ENCODE measurements at places on chromosomes 5 and 9.
A peak's percentile ranks its signal among the peaks of the same experiment; 100 is the strongest.

GRCh38 chr5:35856765-35857351 is at the start of gene IL7R:
IL7R (plus strand) TSS chr5:35856891; CDS start chr5:35856978, 87 bp downstream.
- DNase-seq: no peak

DNA sequence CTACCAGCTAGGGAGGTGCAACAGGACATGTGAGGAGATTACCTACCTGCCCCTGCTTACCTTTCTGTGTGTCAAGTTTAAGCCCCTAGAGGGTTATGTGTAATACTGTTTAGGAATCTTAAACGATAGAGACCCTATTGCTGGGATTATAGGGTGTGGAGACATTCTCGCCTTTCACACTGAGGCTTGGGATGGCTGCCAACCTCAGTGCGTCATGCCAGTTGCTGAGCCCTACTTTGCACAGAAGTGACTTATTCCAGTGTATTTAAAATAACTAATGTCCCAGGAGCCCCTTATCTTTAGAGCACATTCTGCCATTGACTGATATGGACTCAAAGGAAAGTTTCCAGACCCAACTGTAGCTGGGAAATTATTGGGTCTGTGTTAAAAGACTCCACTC is 76.6 kb upstream of the XPA start:
- DNase-seq: no peak

- no peak for DNase-seq
Measured at GRCh38 chr5:131297886-131298285, 34.0 kb downstream of the CDC42SE2 start.

GRCh38 chr5:180217797-180218196 is 8.8 kb upstream of the RASGEF1C start:
- no peak for DNase-seq

DNA sequence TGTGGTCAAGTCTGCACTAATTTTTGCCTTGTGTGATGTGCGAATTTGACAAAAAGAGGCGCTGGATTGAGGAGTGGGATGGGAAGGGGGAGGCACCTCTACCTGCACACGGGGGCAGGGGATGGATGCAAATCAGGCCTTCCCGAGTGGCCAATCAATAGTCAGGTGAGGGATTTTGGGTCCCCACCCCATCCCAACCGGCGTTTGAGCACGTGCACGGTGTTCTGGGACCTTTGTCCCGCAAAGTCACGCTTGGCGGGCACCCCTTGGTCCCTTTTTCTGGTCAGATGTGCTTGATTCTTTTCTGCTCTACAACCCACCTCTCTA is 685 bp upstream of the ADAMTS19 start:
- no peak for DNase-seq

GRCh38 chr5:101904736-101905135 is 391.3 kb downstream of the SLCO4C1 start:
- DNase-seq: no peak

DNA sequence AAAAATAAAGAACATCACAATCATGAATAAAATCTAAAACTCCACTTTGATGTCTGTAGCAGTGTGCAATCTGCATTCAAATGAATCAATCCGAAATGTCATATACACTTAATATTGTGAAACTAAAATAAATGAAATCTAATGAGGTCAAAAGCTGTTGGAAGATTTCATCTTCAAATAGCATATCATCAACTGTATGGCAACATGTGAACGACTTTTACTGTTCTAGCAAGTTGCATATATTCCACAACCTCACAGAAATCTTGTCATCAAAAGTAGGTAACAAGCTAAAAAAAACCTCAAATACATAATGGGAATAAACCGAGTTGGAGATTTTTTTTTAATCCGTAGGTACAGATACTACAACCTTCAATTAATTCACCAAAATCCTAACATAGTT is 1.2 kb downstream of the PTBP3 start:
- DNase-seq: no peak

GRCh38 chr5:115409094-115409493 is 112.6 kb upstream of the CCDC112 start:
- DNase-seq: no peak

GRCh38 chr9:84397822-84398221 is 57.3 kb upstream of the SLC28A3 start:
- DNase-seq: no peak

- no peak for DNase-seq
Measured at GRCh38 chr5:120614531-120615180, 150.6 kb downstream of the PRR16 start.

DNA sequence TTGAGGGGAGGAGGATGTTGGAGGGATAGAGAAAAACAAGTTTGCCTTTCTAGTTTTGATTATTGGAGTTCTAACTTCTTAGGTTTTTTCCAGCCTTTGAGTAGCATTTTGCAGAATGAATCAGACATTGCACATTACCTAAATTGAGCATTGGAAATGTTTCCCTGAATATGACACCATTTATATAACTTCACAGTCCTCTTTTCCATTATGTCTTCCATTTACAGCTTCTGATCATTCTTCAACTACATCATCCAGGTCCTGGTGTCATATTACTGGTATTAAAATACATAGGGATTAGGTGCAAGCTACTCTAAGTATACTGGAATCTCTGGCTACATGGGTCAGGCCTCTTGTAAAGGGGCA is 286.1 kb downstream of the ARHGAP26 start:
- no peak for DNase-seq

GRCh38 chr5:174947548-174947947 is 223.2 kb downstream of the MSX2 start:
- no peak for DNase-seq

GRCh38 chr5:72206994-72207393 is 99.7 kb downstream of the MAP1B start:
- no peak for DNase-seq

DNA sequence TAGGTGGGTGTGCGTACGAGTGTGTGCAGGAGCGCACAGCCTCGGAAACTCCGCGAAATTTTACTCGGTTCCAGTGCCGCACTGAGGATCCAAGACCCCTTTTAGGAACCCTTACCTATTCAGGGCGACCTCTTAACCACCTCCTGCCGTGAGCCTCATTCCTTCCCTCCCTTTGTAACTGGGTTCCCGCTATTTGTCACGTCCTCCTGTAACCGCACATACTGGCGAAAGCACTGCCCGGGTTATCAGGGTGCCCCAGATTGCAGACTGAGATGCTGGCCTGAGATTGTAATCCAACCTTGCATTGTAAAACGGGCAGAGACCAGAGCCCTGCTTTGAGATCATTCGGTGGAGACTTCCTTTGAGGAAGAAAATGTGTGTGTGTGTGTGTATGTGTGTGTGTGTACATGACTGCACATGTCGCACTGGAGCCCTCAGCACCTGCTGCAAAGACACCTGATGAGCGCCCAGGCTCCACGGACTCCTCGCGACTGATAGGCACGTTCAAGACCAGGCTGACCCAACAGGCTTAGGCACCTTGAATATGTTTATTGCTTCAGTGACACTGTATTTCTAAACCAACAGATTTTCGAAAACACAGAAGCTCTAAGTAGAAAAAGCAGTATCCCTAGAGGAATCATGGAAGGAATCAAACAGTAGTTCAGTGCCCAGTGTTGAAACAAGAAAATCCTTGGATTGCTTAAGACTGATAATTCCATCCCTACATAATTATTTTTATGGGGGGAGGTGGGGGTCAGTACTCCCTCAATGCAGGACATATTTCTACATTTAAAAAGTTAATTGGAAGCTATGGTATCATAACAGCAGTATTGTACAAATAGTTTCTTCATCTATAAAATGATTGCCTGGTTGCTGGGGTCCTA is 86.5 kb upstream of the TNFAIP8 start:
- DNase-seq: peak; percentile 77

DNA sequence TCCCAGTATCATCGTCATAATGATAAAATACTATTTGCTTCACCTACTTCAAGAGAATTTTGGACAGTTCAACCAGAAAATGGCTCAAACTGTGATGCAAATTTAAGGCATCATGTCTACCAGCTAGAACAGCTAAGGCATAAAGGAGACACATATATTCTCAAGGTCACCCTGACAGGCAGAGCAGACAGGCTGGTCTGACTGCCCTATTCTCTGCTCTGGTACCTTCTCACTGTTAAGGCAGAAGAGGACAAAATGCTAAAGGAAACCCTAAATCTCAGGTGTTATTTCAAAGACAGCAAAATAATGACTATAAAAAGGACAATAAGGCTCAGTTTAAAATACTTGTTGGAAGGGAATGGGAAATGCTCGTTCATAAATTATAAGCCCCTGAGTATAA is 87.2 kb downstream of the MRPS27 start:
- DNase-seq: no peak

DNA sequence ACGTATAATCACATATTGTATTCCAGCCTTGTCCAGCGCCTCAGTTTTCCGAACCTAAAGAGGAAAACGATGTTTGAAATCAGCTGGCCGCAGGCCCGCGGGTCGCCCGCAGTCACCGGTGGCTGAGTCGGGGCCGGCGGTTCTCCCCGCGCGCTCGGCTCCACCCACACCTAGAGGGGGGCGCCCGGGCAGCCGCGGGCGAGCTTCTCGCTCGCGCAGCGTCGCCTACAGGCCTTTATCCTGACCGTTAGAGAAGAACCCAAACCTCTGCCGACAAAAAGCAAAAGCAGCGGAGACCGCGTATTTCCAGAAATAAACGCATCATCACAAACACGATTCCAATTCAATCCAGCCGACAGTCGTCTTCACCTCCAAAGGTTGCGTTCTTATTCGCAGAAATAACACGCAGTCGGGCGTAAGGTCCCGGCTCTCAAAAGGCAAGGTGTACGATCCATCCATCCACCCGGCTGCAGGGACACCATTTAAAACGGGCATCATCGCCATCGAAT is 725 bp upstream of the NIPBL start:
- peak; percentile 92 for DNase-seq

GRCh38 chr5:132138260-132138659 is 64.7 kb downstream of the CSF2 start:
- no peak for DNase-seq

DNA sequence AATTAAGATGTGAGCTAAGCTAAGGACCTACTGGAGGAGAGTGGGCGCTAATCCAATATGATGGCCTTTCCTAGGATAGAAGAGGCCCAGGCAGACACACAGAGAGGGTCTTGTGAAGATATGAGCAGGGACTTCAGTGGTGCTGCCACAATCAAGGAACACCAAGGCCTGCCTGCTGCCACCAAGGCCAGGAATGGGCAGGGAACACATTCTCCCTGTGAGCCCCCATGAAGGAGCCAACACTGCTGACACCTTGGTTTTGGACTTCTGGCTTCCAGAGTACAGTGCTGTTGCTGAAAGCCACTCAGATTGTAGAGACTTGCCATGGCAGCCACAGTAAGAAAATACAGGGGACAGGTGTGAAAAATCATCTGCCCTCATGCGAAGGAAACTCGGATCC is 73.1 kb upstream of the IRX1 start:
- no peak for DNase-seq

DNA sequence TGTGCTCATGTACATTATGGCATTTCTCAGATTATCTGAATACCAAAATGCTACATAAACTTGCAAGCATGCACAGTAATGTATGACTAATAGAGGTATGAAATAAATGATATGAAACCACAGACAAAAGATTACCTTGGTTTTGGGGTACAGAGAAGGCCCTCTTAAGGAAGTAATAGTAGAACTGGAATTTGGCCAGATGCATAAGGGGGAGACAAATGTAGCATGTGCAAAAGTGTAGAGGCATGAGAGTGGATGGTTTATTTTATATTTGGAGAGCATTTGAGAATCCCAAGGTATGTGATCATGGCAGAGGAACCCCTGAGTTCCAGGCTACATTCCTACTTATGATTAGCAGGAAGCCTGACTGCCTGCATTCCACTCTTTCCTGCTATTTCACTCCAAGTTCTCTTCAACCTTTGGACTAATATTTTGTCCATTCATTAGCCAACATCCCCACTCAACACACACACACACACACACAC is 74.2 kb downstream of the MAMDC2 start:
- DNase-seq: no peak

- DNase-seq: no peak
Measured at GRCh38 chr5:136563489-136563888, 198.1 kb upstream of the TRPC7 start.

- DNase-seq: no peak
Measured at GRCh38 chr9:124863371-124863871, 1.5 kb downstream of the ARPC5L start.

GRCh38 chr5:20105915-20106314 is 117.9 kb upstream of the CDH18 start:
- no peak for DNase-seq

DNA sequence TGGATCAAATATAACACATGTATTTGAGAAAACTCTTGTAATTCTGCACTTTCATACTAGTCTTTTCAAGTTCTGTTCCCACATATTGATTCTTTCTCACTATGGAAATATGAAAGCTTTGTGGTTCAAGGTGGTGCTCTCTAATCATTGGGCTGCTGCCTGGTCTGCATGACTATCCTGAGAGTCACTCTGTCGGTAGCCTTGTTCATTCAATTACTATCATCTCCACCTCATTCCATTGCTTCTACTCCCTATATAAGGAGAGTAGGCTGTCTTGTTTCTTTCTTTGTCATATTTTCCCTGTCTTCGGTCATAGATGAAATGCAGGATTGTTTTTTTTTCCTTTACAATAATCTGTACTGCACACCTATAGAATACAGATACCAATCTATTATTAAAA is 341.4 kb upstream of the ACTBL2 start:
- DNase-seq: no peak

DNA sequence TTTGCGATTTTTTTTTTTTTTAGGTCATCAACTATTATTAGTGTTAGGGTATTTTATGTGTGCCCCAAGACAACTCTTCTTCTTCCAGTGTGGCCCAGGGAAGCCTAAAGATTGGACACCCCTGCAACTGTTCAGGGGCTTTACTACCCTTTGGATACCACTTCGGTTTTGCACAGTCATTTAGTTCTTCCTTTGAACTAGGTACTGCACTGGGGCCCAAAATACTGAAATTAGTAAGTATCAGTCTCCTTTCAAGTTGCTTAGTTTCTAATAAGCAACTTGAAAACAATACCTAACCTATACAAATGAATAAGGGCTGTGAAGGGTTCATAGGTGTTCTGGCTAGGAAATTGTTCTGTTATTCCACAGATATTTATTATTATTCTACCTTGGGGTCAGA is 45.3 kb downstream of the CWC27 start:
- no peak for DNase-seq

GRCh38 chr9:36731068-36731956 is 158.6 kb downstream of the MELK start:
- no peak for DNase-seq

GRCh38 chr9:75699017-75699416 is 191.5 kb upstream of the PCSK5 start:
- no peak for DNase-seq

GRCh38 chr5:156482818-156483217 is 155.9 kb downstream of the SGCD start:
- no peak for DNase-seq

GRCh38 chr9:104082168-104082567 is 11.9 kb upstream of the SMC2 start:
- no peak for DNase-seq

DNA sequence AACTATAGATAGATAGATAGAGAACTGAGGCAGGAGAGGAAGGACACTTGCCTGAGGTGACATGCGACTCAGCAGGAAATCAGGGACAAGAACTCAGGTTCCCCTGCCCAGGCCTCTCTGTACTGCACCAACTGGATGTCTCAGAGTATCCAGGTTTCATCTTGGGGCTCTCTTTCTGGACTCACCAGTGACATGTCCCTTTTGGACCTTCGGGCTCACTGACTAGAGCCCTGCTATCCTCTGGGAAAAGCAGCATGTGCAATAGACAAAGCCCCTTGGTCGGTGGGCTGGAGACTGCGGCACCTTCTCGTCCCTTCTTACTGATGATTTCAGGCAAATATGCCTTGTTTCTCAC is 104.5 kb downstream of the RGS3 start:
- DNase-seq: peak; percentile 17

GRCh38 chr5:127153521-127153920 is 80.2 kb upstream of the C5orf63 start:
- no peak for DNase-seq

GRCh38 chr5:93874080-93874479 is 132.7 kb upstream of the POU5F2 start:
- DNase-seq: no peak
